ENCODE measurements at places on chromosomes 11 and 22.

- no peak for DNase-seq
These were observed 189.0 kb downstream of the DDX10 start for GRCh38 chr11:108853864-108854263.

GRCh38 chr22:25666308-25666707 lies 75.7 kb upstream of the MYO18B start:
- DNase-seq, result no peak

- DNase-seq, result no peak
These were observed 1.1 kb downstream of the SLC43A3 start for GRCh38 chr11:57425565-57426438.

GRCh38 chr11:68213555-68214172 lies 568 bp upstream of the KMT5B start:
- peak; percentile 50 for DNase-seq

GRCh38 chr11:29306527-29306926 lies 710.3 kb downstream of the KCNA4 start:
- DNase-seq, result no peak

DNA sequence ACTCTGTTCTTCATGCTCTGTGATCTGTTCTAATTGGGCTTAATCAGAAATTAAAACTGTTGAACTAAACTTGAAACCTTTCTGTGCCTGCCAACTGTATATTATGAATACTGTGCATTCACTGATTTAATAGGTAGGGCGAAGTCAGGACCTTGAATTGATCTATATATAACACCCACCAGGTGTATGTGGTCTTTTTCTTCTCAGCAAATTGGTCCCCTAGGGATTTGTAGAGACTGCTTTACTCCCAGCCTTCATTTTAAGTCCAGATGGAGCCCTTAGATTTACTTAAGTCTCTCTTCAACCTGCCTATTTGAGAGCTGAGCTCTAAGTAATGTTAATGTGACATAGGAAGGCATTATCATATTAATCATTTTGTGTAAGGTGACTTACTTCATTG lies 257.5 kb downstream of the TMEM135 start:
- no peak for DNase-seq

DNA sequence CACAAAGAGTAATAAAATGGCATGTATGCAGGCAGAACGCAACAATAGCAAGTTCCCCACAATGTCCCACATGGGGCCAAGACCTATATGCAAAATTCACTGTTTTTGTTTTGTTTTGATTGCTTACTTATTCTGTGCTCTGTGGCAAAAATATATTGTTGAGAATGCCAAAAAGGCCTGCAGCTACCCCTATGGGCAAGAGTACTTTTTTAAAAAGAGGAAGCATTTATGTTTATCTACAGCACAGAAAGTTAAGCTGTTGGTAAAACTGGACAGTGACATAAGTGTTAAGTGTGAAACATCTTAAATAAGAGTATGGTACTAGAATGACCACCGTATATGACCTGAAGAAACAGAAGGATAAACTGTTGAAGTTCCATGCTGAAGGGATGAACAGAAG lies 301.9 kb upstream of the ZC3H12C start:
- no peak for DNase-seq

DNA sequence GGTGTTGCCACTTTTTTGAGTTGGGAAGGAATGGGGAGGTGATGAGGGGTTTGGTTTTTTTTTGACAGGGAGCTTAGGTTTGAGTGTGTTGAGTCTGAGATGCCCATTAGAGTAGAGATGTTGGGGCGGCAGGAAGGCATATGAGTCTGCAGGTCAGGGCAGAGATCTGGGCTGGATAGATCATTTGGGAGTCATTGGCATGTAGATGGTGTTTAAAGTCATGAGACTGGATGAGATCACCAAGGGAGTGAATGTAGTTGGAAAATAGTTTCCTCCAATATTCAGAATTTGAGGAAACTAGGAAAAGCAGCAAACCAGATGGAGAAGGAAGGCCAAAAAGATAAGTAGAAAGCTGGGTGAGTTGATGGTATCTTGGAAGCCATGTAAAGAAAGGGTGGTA lies 2.1 kb upstream of the ANAPC15 start:
- no peak for DNase-seq

- DNase-seq, result no peak
These were observed 12.2 kb downstream of the ATG16L2 start for GRCh38 chr11:72826191-72826941.

GRCh38 chr11:121938076-121938475 lies 177.9 kb downstream of the BLID start:
- DNase-seq, result no peak

DNA sequence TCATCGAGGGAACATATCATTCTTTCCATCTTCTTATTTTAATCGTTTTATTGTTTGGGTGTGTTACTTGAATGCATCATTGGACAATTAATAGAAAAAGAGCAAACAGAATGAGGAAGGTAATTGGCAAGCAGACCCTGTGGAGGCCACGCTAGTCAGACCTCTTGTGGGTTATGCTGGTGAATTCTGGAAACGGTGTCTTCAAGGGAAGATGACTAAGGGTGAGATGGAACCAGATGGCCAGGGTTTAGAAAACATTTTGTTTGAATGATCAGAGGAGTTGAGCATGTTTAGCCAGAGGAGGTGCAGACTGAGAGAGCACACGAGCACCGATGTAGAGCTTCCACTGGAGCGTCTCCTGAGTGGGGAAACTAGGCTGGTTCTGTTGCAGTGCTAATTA lies 8.5 kb downstream of the ST14 start:
- DNase-seq, result no peak

DNA sequence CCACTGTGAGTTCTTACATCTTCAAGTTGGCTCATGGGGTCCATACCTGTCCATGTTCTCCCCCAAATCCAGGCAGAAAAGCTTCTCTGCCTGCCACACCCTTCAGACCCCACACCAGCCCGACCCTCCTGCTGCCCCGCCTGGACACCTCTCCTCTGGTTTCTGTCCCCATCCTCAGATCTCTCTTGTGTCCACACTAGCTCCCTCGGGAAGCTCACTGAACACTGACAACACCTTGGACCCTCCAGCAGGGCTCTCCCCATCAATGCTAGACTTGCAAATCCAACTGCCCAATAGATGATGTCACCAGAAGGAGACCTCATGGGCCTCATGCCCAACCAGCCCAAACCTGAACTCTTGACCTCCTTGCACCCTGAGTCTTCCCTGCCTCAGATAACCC lies 2.9 kb downstream of the SCARF2 start:
- DNase-seq, result no peak

DNA sequence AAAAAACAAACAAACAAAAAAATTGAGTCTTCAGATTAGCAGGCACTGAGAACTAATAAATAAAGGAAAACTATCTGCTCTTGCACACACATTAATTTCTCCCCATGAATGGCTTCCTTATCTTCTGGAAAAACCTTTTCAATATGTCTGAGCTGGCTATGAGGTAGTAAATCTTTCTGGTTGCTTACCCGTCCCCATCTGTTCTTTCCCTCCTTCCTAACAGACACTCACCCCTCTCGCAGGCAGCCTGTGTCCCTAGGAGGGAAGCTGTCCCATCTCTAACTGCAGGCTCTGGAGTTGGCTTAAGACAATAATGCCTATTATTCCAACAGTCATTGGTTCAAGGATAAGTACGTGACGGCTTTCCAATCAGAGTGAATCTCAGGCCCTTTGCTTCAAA lies 8.2 kb upstream of the SCUBE2 start:
- no peak for DNase-seq

- DNase-seq, result no peak
These were observed 48.8 kb upstream of the CD44 start for GRCh38 chr11:35090125-35090524.

DNA sequence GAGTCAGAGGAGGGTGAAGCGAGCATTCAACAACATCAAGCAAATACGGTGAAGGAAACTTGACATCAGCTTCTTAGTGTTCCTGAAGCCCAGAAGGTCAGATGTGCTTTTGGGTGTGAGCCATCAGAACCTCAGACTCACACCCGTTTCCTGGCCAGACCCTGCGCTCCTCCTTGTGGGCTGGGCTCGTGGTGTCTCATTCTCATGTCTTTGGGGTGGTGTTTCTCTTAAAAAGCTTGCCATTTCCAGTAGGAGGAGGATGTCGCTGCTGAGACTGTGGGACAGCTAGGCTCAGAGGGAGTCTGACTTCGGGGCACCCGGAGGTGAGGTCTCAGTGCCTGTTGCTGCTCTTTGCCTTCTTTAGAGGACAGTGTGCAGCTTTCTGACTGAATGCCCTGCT lies 24.2 kb downstream of the PPFIBP2 start:
- DNase-seq, result no peak

DNA sequence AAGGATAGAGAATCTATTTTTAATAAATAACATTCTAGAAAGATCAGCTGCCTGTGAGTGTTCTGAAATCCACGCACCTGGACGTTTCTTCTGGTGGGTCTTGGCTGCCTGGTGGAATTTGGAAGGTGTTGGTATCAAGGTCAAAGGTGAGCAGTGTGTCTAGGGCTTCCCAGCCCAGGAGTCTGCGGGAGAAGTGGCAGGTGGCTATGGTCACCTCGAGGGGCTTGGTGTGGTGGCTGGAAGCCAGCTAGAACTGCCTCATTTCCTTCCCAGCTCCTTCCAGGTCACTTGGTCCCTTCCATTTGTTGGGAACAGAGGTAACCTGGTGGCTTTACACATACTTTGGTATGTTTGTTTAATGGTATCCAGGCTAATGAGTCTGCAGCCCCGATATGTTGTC lies 41.4 kb downstream of the NAT10 start:
- DNase-seq, result no peak

Measured in esophagus squamous epithelium (tissue), 5 donors.